AG10803 (cell line): ENCODE measurements at places on chromosomes 11 and 22.

- peak; percentile 63 for DNase-seq
Observed at GRCh38 chr11:68471360-68472340, 11.1 kb downstream of the PPP6R3 start.

DNA sequence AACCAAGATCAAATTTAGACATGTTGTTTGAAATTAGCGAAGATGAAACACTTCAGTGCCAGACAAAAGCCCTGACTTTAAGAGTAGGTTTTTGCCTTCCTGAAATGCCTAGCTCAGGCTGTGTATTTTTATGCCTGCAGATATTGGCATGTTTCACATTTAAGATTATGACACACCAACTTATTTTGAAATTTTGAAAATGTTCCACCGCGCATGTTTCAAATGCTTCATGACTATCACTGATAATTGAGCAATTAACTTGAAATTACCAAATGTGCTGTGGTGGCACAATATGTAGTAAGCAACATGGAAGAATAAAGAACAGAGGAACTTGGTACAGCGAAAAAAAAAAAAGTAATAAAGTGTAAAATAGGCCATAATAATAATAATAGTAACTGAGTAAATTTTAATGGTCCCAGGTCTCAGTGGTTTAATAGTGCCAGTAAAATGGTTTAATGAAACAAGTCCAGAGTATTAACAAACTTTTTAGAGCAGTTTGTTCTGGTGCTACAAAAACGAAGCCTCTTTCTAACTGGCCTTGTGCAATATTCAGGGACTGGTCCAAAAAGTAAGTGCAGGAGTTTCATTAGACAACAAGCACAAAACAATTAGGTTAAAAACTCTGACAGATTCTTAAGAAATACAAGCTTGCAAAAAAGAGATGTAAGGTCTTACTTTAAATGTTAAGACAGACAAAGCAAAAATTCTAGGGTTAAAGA is 112.5 kb upstream of the SOX6 start:
- DNase-seq, result no peak

DNA sequence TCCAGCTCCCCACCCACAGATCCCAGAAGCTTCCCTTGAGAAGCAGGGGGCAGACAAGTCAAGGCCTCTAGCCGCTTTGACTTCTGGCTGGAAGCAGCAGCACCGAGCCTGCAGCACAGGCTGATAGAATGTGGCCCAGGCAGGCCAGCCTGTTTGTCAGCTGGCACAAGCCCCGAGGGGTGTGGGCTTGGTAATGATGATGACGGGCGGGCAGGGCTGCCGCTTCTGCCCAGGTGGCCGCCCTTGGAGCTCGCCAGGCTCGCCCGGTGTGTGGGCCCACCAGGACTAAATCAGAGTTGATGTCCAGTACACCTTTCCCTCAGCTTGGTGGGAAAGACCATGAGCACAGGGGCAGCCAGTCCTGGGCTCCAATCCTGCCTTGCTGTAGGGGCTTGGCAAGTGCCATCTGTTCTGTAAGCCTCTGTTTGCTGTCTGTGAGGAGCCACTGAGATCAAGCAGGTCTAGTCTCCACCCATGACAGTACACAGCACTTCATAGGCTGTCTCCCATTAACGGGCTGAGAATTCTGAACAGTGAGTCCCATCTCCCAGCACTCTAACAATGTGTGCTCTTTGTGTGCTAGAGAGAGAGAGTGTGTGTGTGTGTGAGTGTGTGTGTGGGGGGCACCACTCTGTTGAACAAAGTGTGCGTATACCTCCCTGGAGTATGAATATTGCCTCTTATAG is 26.8 kb downstream of the MICAL2 start:
- no peak for DNase-seq

DNA sequence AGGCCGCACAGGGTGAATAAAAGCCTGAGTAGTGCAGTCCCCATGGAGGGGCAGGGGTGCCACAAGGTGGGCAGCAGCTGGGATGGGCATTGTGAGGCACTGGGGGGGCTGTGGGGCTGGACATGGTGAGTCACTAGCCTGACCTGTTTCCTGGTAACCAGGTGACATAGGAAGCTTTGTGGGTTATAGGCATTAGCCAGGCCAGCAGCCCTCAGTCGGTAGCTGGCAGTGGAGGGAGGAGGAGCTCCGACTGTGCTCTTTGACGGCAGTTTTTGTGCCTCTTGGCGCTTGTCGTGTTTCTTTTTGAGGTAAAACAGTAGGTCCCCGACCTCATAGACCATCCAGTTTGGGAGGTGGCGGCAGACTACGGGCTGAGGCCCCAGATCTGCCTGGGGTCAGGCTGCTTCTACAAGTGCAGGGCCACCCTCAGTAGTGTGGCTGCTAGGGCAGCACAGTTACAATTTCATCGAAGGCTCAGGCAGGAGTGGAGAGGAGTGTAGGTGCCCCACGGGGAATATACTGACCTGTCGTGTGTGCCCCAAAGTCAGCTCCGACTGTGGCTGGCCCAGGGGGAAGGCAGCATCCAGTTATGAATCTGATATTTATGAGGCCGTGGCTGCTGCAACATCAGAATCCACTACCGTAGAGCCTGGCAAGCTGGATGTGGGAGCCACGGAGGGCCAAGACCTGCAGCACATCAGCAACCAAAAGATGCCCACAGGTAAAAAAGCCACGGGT is 107.7 kb downstream of the CRYBB2 start:
- DNase-seq, result no peak

GRCh38 chr11:109784536-109784935 is 308.7 kb upstream of the ZC3H12C start:
- DNase-seq, result no peak

GRCh38 chr22:25656724-25657123 is 85.3 kb upstream of the MYO18B start:
- no peak for DNase-seq

DNA sequence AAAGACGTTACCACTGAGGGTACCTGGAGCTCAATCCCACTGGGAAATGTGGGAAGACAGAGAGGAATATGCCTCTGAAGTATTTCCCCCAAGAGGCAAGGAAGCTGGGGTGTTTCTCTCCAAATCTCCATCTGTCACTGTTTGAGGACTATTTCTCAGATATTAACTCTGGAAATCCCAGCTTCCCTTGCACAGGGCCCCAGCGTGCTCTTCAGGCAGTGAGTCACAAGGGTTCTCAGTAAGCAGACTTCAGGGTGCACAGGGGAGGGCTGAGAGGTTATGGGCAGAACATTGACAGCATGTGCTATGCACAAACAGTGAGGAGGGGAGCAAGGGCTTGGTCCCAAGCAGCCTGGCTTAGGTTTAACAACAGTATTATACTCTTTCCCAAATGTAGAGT is 60.9 kb upstream of the EED start:
- no peak for DNase-seq

- no peak for DNase-seq
Observed at GRCh38 chr11:58562375-58562800, 13.3 kb downstream of the LPXN start.

GRCh38 chr11:134278356-134278755 is 2.2 kb downstream of the GLB1L3 start:
- no peak for DNase-seq

DNA sequence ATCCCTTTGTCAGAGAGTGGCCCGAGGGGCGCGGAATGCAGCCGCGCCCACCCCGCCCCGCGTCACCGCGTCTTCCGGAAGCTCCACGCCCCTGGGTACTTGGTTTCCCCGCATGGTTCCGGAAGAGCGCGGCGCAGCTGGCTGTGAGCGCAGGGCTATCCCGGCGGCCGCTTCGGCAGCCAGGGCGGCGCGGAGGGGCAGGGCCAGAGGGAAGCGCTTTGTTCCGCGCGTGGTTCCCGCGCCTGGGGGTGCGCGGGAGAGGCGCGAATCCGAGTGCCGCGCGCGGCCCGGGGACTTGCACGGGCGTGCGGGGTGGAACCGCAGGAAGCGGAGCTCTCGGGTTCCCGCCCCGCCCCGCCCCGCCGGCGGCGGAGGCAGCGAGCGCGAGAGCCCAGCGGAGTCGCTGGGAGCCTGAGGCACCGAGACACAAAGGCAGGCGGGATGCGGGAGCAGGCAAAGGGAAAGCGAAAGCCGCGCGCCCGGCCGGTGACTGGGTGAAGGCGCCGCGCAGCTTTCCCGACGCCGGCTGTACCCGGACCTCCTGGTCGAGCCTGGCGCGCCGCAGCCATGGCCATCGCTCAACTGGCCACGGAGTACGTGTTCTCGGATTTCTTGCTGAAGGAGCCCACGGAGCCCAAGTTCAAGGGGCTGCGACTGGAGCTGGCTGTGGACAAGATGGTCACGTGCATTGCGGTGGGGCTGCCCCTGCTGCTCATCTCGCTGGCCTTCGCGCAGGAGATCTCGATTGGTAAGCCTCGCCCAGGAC is at the start of gene PANX1:
Gene PANX1, plus strand, starts transcription at position 96 of the 766 bp plus-strand sequence. Its CDS starts 472 bp downstream, at position 568.
- DNase-seq, result peak; percentile 79

GRCh38 chr22:36760786-36761185 is 15.1 kb downstream of the IFT27 start:
- DNase-seq, result no peak

DNA sequence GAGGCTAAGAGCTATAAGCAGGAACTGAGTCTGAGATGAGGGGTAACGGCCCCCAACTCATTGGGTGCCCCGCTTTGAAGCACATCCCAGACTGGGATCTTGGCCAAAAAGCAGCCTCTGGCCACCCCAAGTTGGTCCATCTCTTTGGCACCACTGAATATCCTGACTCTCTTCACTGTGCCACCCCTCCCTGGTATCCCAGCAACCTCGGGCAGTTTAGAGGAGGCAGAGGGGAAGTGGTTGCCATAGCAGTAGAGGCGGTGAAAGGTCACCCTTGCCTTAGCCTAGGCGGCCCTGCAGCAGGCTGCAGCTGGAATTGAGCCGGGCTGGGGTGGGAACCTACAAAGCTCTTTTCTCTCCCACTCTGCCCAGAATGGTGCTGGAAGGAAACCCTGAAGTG is 1.1 kb downstream of the PELI3 start:
- DNase-seq, result no peak

DNA sequence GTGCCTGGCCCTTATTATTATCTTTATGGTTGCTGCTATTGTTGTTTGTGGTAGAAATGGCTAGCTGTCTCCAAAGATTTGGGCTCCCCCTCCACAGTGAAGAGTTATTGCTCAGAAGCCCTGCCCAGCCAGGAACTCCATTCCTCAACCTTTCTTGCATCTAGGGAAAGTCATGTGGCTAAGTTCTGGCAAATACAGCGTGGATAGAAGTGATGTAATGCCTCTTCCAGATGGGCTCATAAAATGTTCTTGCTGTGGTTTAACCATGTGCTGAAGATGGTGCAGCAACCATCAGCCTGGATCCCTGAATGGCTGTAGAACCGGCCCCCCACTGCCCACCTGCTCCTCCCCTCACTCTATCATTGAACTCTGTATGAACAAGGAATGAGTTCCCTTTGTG is 203.5 kb upstream of the E2F8 start:
- DNase-seq, result peak; percentile 77

DNA sequence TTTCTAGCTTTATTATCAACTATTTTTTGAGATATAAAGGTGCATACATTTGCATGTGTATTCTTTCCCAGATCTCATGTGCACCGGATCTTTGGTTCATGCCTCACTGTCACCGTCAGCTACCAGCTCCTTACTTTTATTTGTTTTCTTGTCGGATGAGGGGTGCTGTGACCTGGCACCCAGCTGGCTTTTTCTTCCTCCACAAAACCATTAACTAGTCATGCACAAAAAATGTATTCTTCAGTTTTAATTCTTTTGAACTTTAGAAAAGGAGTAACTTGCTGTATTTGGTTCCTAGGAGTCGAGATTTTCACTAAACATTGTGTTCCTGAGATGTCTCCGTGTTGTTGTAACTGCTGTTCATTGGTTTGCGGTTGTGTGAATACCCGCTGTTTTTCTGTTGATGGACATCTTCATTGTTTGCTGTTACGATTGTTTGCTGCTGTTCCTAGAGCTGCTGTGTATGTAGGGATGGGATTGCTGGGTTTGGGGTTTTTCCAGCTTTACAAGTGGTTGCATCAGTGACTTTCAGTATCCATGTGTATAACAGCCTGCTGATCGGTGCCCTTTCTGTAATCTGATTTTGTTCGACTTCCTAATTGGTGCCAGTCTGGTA is 39.4 kb downstream of the MOV10L1 start:
- peak; percentile 66 for DNase-seq

DNA sequence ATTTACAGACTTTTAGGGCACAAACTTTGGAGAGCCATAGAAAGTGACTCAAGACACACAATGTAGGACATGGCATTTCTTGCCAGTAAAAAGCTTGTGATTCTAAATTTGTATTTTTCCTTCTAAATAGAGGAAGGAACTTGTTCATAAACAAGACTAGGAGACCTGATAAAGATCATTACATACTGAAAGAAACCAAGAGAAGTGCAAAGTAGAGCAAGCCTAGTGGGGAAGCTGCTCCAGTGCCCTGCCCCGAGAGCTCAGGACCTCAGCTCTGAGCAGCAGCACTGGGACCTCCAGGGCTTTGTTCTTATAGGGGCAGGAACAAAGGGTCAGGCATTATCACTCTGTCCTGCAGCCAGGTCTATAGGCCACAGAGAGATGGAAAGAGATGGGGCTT is 7.2 kb downstream of the IRAG1 start:
- no peak for DNase-seq

GRCh38 chr11:99614352-99614751 is 593.6 kb downstream of the CNTN5 start:
- DNase-seq, result no peak

DNA sequence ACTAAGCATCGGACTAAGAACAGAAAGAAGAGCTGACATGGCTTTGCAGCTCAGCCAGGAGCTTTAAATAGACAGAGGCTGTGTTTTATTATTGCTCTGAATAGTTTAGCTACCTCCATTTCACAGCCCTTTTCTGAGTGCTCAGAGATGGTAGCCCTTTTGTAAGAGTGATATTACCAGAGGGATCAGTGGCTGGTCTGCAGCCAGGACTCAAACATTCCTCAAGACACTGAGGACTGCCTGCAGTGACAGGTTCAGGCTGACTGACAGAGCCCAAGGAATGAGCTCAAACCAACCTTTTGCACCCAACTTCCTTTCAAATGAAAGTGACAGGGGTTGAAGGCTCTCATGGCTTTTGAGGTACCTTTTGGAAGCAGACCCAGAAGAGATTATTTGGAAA is 189.0 kb downstream of the DDX10 start:
- DNase-seq, result peak; percentile 33

- no peak for DNase-seq
Observed at GRCh38 chr22:29654420-29654819, 51.0 kb downstream of the NF2 start.

DNA sequence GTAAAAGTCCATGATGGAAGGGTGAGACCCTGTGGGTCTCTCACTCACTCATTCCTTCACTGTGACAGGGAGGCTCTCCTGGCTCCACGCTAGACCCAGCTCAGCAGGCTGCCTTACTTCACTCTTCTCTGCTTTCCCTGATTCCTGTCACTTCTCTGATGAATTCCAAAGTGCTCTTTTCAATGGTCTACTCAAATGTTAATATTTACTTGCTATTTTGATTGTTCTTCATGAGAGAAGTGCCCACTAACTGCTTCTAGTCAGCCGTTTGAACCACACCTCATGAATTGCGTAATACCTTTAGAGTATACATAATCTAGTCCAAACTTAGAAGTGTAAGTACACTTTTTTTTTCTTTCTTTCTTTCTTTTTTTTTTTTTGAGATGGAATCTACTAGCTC is 1350.2 kb upstream of the RAG2 start:
- DNase-seq, result no peak

- DNase-seq, result no peak
Observed at GRCh38 chr11:120123946-120124345, 14.0 kb downstream of the TRIM29 start.
